ENCODE measurements at places on chromosomes 5 and 9.

- DNase-seq, result no peak
Measured at GRCh38 chr5:154364771-154365170, 81.0 kb upstream of the SAP30L start.

- DNase-seq, result no peak
Measured at GRCh38 chr9:35048511-35048910, 23.9 kb downstream of the VCP start.

DNA sequence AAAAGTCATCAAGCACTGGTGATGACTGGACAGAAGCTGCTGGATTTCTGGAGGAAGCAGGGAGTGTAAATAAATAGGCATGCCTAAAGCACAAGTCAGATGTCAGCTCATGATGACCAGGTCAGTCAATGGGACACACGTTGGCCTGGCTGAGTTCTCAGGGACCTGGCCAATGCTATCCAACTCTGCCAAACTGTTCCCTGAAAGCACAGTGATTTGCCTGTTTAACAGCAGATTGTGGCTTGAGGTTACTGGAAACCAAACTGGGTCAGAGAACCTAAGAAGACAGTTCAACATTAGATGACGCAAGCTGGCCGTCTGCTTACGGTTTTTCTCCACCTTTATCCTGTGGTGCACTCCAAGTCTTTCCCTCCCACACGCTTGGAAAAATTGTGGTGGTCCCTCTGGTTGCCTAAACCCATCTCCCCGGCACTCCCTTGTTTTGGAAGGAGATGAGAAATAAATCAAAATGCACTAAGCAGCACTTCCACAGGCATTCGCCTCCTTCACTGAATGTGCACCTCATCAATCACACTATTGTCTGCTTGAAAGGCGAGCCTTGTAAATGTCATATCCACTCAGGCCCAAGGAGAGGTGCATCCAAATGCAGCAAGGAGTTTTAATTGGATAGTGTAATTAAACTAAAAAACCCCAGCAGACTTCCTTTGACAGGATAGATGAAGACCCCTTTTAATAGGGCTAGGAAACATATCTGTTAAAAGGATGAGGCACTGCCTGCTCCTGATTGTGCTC lies 199.4 kb downstream of the GAPVD1 start:
- no peak for DNase-seq

GRCh38 chr9:78296201-78296892 lies 578 bp upstream of the PSAT1 start:
- DNase-seq, result peak; percentile 61
